ENCODE measurements at places on chromosomes 7 and 10.

DNA sequence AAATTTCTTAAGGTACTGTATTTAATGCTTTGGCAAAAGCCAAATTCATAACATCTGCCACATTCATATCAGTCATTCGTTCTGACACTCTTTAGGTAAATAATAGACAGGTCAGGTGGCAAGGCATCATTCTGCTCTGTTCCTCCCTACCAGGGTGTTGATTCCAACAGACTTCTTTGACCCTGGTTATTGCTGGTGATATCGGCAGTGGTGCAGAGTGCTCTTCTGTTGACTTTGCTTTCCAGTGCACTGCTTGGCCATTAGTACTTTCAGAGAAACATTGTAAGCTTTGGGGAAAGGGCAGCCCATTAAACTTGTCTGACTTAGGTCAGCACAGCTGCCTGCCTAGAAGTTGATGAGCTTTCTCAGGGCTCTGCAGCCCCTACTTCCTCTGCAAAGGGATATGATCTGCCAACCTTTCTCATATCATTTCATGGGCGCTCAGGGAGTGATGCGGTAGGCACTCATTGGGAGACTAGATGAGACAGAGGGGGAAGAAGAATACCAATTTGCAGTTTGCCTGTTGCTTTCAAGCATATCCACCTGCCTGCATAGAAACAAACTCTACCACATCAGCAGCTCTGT, 139.3 kb downstream of the LRRC4 start:
- DNase-seq, result no peak

GRCh38 chr7:89160107-89160506, 364.6 kb upstream of the TEX47 start:
- no peak for DNase-seq

GRCh38 chr7:72924386-72924732, 536 bp upstream of the POM121 start:
- no peak for DNase-seq

GRCh38 chr7:22664988-22665798, 61.8 kb upstream of the IL6 start:
- no peak for DNase-seq

GRCh38 chr7:112579388-112579787, 98.6 kb downstream of the LSMEM1 start:
- no peak for DNase-seq

DNA sequence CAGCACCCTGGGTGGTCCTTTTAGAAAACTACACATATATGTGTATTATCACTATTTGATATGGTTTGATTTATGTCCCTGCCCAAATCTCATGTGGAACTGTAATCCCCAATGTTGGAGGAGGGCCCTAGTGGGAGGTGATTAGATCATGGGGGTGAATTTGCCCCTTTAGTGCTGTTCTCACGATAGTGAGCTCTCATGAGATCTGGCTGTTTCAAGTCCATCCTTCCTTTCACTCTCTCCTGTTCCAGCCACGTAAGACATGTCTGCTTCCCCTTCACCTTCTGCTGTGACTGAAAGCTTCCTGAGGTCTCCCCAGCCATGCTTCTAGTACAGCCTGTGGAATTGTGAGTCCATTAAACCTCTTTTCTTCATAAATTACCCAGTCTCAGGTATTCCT, 37.3 kb downstream of the DOCK4 start:
- DNase-seq, result no peak

DNA sequence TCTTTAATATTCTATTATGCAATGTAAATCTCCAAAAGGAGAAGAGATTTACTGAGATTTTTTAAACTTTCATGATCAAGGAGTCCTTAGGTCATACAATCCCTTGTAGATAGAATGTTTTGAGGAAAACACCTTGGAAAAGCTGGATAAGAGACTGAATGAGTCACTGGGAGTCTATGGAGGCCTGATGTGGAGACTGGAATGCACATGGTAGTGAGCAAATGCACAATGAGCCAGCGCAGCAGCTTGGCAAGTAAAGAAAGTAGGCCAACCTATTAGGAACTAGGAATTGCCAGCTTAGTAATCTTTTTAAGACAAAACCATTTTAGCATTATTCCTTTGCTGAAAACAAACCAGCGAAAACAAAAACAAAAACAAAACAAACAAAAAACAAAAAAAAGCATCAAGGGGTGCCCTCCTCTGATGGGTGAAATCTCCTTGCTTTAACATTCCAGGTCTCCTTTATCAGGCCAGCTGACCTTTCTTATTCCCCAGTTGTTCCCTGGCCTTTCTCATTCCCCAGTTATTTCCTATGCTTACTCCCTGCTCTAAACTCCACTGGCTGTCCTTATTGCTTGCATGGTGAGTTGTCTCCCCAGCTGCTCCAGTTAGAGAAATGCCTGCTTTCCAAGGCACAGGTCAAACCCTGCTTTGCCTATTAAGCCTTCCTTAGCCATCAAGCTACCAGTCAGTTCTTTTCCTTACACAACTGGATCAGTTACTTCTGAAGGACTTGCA, 135.8 kb downstream of the PLCE1 start:
- DNase-seq, result no peak

DNA sequence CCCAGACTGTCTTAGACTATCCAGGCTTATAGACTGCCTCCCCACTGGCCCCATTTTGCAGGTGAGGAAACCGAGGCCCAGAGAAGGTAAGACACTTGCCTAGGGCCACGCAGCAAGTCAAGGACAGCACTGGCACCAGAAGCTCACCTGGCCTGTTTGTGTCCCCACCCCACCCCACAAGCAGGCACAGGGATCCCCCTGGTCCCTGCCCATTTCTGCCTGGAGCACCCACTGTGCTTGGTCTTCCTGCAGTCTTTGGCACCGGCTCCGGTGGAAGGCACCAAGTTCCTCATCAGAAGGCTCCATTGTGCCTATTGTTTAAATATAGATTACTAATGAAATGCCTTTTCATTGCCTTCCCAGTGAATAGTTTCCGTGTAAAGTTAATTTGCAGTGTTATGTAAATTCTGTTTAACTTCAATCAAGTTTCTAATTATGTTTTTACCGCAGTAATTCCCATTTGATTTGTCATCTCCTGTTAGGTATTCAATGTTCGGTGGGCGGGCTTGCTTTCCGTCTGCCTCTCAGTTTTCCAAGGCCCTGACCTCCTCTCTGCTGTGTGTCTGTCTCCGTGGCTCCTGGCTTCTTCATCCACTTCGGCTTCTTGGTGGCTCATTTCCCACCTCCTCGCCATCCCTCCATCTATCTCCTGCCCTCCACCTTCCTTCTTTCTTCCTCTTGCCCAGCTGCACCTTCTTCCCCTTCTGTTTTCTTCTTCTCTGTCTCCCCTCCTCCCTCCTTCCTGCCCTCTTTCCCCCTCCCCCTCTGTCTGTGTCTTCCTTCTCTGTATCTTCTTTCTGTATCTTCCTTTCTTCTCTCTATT, 75.8 kb downstream of the ZMIZ1 start:
- DNase-seq, result no peak

- DNase-seq, result no peak
Observed at GRCh38 chr10:26093229-26093628, 123.3 kb upstream of the GAD2 start.

GRCh38 chr10:131591936-131592335, 280.4 kb upstream of the TCERG1L start:
- DNase-seq, result no peak

- DNase-seq, result no peak
Observed at GRCh38 chr7:6256109-6256483, 16.3 kb downstream of the CYTH3 start.

DNA sequence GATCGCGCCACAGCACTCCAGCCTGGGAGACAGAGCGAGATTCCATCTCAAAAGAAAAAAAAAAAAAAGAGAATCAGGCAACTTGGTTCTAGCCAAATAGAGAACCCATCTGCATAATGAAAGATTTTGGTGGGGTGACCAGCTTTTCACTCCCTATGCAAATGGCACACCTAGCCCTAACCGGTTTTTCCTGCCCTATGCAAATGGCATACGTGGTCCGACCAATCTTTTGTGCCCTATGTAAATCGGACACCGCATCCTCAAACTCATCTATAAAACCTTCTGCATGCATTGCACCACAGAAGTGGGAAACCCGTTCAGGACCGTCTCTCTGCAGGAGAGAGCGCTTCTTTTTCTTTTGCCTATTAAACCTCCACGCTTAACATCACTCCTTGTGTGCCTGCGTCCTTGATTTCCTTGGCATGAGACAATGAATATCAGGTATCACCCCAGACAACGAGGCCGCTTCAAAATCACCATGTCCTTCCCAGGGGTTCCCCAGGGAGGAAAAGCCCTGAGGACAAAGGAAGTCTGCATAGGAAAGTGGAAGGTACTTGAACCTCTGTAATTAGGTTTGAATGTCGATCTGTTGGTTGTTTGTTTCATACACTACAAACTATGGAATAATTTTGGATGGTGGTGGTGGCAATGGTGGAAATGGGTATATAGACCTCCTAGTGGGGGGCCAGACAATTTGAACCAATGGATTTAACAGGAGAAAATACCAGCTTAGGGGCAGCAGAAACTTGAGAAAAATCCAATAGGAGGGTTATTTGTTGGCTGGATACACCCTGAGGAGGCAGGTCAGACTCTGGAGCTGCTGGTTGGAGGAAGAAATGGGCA, 396.2 kb downstream of the TYW1 start:
- DNase-seq, result no peak

DNA sequence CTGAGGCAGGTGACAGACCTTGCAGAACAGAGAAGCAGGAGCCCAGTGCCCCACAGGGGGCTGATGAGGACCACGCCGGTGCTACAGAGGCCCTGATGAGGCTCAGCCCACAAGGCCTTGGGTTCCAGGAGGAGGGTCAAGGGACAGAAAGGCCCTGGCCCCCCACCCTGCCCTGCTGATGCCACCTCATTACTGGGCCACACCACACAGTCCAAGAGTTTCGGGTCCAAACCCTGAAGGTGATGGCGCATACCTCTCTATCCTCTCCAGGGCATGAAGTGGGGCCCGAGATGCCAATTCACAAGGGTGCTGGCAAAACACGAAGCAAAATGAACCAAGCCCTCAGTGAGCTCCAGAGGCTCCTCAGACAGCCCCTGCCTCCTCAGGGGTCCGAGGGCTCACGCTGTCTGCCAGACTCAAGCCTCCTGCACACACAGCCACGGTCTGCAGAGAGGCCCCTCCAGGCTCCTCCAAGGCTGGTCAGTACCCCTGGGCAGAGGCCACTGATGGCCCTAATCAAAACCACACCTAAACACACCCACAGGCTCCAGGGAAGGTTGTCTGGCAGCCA, 32.3 kb downstream of the RASGEF1A start:
- DNase-seq, result no peak

- DNase-seq, result no peak
Observed at GRCh38 chr7:26278770-26279169, 12.9 kb upstream of the SNX10 start.

GRCh38 chr7:105055621-105056020, 41.6 kb downstream of the KMT2E start:
- no peak for DNase-seq

- DNase-seq, result no peak
Observed at GRCh38 chr7:100486753-100487446, 3.2 kb downstream of the NYAP1 start.

GRCh38 chr7:12436126-12436525, 32.5 kb upstream of the VWDE start:
- DNase-seq, result no peak

DNA sequence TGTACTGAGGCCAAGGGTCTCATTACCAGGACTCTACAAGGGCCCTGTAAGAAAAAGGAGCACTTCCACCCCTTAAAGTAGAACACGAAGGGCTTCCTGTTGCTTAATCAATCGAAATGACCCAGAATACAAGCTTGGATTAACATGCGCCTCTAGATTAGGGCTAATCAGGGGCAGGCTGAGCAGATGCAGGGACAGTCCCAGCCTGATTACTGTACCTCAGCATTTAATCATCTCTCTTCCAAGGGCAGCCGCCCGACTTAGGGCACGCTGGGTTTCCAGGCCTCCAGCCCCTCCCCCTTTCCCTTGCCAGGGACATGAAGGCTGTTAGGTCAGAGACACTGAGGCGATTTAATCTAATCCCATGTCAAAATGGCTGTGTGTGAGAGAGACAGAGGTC, 138.6 kb downstream of the NRF1 start:
- no peak for DNase-seq

GRCh38 chr7:114783508-114783907, 138.4 kb upstream of the MDFIC start:
- DNase-seq, result no peak

- no peak for DNase-seq
Observed at GRCh38 chr7:140315498-140316164, 82.7 kb downstream of the SLC37A3 start.

- DNase-seq, result peak; percentile 85
Observed at GRCh38 chr10:126199221-126199998, 188.9 kb downstream of the ADAM12 start.

- no peak for DNase-seq
Observed at GRCh38 chr10:2478656-2479055, 588.7 kb upstream of the PFKP start.

DNA sequence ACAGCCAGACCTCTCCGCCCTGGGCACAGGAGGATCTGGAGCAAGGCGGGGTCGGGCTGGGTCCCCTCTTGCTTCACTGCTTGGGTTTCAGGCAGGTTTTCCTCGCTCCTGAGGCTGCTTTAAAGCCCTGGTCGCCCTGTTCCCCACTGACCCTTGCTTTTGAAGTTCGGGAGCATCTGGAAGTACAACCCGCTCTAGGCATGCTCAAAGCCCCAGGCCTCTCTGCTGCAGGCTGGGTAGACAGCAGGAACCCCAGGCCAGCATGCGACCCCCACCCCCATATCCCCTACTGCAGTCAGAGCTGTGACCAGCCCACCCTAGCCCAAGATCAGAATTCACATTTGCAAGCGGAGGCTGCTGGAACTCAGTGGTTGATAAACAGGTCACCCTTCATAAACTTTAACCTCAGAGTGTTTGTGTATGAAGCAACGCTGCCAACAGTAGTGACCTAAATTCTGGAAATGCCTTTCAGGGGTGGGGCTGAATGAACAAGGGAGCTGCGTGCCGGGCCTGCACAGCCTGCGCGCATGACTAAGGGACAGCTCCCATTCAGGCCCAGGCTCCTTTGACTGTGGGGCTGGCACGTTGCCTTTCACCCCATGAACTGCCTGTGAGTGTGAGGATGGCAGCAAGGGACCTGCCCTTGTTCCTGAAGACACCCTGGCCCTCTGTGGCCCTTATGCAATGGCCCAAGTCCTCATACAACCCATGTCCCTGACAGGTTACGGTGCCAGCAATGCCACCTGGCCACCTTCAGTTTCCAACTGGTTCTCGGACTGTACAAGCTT, 52.5 kb downstream of the PROSER2 start:
- DNase-seq, result no peak

Measured in smooth muscle cell of the brain vasculature (primary cell).